Hematopoietic multipotent progenitor cell (in vitro differentiated cells): ENCODE measurements at places on chromosomes 2 and 18.

- DNase-seq: no peak
Measured at GRCh38 chr2:237191714-237192081, 106.0 kb downstream of the COPS8 start.

- no peak for DNase-seq
Measured at GRCh38 chr2:238100821-238101771, 956 bp downstream of the ESPNL start.

- no peak for DNase-seq
Measured at GRCh38 chr2:168944065-168944464, 43.0 kb downstream of the G6PC2 start.

GRCh38 chr2:124267794-124268193 lies 242.7 kb downstream of the CNTNAP5 start:
- no peak for DNase-seq

DNA sequence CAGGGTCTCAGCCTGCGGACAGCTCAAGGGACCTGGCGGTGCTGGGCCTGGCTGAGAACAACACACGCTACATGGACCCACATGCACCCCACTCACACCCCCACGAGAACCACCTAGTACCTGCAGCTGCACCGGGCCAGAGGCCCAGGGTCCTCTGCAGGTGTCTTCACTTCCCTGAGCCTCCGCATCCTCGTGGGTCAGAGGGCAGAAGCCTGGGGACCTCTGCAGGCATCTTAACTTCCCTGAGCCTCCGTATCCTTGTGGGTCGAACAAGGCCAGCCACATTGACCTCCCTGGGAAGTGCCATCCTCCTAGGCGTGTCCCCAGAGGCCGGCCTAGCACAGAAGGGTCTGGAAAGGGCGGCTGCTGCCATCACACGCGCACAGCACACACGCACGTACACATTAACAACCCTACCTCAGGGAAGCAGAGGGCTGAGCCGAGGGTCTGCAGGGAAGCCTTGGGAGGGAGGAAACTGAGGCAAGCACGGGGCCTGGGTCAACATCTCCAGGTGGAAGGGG lies 62.5 kb upstream of the HPCAL1 start:
- no peak for DNase-seq

DNA sequence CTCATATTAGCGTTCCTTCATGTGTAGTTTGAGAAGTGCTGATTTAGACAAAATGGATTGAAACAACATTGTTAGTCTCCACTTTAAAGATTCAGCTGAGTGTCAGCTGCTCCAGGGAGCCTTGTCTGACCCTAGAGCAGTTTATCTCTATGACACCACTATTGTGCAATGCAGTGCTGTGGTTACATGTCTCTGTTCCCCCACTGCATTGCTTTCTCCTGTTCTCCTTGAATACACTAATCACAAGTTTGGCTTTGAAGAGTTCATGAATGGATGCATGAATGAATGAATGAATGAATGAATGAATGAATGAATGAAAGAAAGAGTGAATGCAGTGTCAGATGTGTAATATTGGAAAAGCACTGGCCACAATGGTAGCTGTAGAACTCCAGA lies 38.3 kb downstream of the GCG start:
- no peak for DNase-seq

DNA sequence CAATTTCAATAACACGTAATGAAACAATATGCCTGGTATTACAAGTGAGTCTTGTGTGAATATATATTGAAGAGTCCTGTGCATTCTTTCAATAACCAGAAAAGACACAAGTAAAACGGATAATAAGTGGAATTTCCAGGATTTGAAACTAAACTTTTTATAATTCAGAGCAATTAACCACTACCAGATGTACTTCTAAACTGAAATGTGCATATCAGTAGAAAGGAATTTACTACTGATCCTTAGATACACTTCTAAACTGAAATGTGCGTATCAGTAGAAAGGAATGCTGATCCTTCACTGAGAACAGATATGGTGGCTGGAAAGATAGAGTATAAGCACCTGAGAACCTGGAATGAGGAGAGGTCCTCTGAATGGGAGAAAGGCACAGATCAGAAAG lies 470.9 kb upstream of the SPHKAP start:
- no peak for DNase-seq

GRCh38 chr2:8542381-8543059 lies 139.3 kb upstream of the ID2 start:
- DNase-seq: no peak

- DNase-seq: no peak
Measured at GRCh38 chr2:42917425-42917927, 125.1 kb upstream of the HAAO start.

- DNase-seq: no peak
Measured at GRCh38 chr2:205996161-205996560, 89.8 kb downstream of the INO80D start.

DNA sequence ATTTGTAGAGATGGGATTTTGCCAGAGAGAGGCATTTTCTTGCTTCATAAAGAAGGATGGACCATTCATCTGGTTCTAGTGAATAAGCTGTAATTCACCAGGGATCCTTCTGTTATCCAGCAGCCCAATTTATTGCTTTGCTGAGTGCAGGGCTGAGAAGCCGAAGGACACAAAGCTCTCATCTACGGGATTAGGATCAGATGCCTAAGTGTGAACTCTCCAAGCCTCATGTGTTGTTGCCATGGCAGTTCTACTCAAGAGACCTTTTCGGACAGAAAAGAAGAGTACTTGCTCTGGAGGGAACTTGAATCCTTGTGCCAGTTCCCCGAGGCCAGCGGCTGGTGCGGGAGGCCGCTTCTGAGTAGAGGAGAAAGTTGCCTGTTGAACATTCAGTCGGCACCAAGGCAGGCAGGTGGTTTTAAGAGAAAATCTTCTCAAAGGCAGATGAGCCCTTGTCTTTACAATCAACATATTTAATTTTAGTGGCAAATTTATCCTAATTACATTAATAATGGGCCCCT lies 38.4 kb upstream of the MBP start:
- no peak for DNase-seq

GRCh38 chr2:219671279-219671678 lies 43.8 kb downstream of the SLC4A3 start:
- no peak for DNase-seq

GRCh38 chr2:232137356-232138147 lies 176.0 kb downstream of the DIS3L2 start:
- peak; percentile 75 for DNase-seq

GRCh38 chr2:241211276-241211675 lies 22.8 kb downstream of the ANO7 start:
- no peak for DNase-seq

DNA sequence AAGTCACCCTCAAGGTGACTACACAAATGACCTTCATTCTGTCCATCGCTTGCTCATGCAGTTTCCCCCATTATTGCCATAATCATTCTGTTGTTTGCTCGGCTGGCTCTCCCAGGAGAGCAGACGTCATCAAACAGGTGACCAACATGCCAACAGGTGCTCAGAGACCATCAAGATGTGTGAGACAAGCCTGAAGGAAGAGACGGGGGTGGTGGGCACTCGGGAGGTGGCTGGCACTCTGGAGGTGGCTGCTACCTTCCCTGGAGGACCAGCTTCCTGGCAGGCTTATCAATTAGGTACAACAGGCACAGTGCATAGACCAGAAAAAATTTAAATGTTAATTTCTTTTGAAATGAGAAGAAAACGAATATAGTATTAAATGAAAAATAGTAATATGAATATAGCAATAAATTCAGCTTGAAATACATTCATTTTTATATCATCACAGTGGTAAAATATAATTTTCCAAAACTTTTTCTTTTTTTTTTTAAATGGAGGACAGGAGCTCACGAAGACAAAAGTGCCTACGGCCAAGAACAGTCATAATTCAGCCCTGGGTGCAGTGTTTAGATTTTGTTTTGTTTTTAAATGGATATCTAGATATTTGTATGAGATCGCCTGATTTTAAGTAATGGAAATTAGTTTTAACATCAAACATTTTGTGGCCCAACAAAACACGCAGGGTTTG lies 16.9 kb upstream of the HAAO start:
- DNase-seq: no peak

DNA sequence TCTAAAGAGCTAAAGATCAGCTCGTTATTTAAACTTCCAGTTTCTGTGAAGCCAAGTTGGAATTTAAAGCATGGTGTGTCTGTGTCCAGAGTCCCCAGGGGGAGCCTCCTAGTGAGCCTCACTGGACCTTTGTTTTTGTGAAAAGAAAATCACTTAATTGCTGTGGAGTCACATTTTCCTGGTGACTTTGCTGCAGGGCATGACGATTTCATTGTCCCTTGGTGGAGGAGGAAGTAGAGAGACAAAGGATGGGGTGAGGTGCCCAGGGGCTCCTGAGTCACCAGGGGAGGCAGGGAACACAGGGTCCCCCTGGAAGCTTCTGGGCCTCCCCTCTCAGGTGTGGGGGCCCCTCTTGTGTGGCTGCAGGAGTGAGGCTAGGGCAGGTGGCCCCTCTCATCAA lies 19.7 kb downstream of the ATP6V1C2 start:
- DNase-seq: no peak

DNA sequence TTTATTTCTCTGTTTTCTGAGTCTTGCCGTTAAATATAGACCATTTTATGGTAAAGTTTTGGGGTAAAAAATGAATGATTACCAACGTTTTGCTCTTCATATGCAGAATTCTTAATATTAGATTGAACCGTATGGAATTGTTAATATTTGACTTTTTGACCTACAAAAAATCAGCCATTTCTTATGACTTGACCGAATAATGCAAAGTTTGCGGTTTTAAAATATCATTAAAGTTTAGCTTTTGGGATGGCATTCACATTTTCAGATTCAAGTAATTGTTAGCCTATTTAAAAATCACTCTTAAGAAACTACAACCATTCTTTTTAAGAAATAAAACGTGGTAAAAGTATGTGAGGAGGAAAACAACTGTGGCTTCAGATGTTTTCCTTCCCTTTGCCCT lies 138.0 kb downstream of the HAUS1 start:
- no peak for DNase-seq

DNA sequence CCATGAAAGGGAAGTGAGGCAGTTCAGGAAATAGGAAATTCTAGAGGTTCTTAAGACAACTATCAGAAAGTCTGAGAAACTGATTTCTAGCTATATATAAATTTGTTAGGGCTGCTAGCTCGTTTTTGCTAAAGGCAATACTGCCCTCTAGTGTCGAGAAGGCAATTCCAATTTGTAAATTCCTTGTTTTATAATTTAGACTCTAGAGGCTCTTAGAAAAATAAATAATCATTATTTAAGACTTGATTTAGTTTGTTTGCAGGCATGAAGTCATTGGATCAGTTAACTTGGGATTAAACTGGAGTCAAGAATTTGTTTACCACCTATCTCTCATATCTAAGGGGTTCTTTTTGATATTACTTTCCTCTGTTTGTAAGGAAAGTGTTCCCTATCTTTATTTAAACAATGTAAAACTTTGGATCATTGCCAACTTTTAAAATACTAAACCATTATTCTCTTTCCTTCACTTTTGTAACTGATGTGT lies 66.2 kb downstream of the ACVR2A start:
- DNase-seq: peak; percentile 26

DNA sequence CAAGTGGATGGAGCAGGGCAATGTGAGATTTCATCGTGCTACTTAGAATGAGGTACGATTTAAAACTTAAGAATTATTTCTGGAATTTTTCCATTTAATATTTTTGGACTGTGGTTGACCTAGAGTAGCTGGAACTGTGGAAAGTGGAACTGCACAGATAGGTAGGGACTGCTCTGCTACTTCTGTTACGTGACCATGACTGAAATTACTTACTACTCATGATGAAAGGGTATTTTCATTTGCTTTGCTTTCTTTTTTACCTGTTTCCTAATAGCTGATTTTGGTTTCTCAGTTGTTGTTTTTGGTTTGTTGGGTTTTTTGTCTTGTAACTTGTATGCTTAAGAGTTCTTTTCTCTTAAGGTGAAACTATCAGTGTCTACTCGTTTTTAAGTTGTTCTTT lies 11.4 kb downstream of the UBE2E3 start:
- no peak for DNase-seq

GRCh38 chr2:207135340-207135739 lies 30.4 kb downstream of the KLF7 start:
- no peak for DNase-seq

DNA sequence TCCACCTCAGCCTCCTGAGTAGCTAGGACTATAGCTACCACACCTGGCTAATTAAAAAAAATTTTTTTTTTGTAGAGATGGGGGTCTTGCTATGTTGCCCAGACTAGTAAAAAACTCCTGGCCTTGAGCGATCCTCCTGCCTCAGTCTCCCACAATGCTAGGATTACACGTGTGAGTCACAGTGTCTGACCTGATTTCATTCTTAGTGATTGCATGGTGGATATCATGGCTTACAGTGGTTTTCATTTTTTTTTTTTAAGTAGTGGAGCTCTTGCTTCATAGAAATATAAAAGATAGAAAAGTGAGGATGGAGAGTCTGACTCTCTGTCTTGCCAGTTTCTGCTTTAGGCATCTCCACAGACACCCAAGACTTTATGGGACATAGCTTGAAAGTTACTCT lies 83.6 kb downstream of the CDC42EP3 start:
- DNase-seq: no peak

DNA sequence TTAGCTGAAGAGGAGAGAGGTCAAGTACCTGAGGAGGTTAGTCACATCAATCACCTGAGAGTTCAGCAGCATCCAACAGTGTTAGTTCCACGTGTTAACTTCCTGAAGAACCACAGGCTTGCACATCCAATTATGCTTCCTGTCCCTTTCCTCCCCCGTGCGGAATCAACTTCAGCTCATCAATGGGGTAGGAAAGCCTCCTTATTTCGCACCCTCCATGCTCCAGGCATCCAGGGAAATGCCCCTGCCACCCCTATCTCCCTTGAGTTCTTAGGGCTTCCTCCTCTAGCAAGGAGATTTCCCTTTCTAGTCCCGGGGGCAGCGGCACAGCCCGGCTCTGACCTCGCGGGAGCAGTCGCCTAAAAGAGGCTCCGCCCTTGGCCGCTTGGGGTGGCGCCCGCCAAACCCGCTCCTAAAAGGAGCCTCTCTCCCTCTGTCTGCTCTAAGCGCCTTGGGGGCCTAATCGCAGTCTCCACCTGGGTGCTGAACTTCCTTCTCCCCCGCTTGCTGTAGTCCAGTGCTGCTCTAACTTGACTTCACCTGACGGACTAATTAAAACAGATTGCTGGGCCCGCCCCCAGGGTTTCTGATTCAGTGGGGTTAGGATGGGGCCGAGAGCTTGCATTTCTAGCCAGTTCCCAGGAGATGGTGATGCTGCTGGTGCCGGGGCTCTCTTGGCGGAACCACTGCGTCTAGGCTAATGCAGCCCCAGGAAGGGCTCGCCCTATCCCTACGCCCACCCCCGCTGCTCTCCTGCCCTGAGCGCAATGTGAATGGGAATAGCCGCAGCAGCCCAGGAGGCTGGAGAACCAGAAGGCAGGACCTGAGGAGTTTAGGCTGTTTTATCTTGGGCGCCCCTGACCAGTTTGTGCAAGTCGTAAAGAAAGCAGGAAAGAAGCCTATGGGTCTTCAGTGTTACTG lies 3.4 kb upstream of the TET3 start:
- DNase-seq: no peak

DNA sequence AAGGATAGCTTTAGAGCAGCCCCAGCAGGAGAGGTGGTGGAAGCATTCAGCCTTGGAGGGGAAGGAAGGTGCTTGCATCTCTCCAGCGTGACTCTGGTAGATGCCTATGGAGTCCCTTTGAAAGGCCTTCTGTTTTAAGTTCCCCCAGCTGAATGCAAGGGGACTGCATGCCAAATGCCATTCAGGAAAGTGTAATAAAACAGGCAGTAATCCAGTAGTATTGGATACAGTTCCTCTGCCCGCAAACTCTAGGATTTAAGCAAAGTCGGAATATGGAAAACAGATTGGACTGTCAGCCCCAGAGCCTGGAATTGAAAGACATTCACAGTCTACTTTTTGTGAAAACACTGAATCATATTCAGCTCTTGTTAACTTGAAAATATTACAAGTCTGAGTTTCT lies 125.2 kb upstream of the GAREM1 start:
- no peak for DNase-seq
